ENCODE measurements at places on chromosomes 1 and 21.

DNA sequence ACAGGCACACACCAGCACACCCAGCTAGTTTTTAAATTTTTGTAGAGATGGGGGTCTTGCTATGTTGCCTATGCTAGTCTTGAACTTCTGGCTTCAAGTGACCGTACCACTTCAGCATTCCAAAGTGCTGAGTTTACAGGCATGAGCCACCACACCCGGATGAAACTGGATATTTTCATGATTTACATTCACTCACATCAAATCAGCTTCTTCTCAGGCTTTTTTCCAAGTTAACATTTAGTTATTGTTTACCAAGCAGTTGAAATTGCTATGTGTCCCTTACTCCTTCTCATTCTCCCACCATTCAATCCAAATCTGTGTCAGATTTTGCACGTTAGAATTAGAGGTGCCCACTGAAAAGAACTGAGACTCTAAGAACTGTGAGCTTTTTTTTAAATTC, 18.4 kb downstream of the RIT1 start:
- peak; percentile 83 for DNase-seq

GRCh38 chr1:29355375-29355774, 119.1 kb downstream of the PTPRU start:
- DNase-seq = no peak

GRCh38 chr1:12320486-12320885, 90.7 kb downstream of the VPS13D start:
- DNase-seq = no peak

DNA sequence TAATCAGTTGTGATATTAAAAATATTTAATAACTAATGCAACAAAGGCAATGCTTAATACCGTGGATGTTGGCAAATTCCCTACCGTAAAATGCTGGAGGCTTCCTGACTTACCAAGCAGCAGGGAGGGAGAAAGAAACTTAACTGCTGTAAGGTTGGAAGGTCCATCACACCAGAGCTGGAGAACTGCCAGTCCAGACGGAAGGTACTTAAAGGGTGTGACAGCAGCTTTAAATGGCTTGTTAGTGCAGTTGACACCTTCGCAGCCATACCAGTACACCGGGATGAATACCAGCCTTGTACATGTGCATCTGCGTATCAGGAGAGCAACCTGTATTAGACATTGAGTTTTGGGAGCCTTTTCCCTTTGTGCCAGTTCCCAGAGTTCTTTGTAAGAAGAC, 269.5 kb upstream of the NCAM2 start:
- no peak for DNase-seq

DNA sequence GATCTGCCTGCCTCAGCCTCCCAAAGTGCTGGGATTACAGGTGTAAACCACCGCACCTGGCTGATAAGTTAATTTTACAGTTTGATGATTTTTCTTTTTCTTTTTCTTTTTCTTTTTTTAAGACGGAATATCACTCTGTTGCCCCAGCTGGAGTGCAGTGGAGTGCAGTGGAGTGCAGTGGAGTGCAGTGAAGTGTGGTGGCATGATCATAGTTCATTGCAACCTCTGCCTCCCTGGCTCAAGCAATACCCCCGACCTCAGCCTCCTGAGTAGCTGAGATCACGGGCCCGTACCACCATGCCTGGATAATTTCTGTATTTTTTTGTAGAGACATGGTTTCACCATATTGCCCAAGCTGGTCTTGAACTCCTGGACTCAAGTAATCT, 84.4 kb upstream of the CXADR start:
- DNase-seq = no peak

DNA sequence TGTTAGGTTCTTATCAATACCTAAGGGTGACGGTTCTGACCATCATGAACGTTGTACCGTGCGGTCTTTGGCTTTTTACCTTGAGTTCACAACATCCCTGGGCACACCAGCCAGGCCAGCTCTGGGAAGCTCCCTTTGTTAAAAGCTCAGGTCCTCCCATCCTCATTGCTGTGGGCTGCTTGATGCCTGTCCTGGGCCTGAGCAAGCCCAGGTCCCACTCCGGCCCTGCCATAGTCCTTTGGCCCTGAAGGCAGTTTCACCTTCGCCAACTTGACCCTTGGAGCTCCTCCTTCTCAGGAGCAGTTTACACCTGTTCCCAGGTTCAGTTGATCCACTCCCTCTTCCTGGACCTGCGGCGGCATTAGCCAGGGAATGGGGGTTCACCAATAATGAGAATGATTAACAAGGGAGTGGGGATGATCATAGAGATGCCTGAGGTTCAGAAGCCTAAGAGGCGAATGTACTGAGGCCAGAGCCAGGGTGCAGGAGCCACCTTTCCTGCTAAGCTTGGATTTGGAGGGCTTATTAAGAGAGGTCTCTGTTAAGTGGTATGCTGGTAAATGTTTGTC, 40.2 kb downstream of the DHCR24 start:
- no peak for DNase-seq

- DNase-seq = no peak
Measured at GRCh38 chr21:31879241-31879650, 6.4 kb downstream of the HUNK start.

Data from GM23248 (cell line).